ENCODE measurements at places on chromosomes 7 and 10.

DNA sequence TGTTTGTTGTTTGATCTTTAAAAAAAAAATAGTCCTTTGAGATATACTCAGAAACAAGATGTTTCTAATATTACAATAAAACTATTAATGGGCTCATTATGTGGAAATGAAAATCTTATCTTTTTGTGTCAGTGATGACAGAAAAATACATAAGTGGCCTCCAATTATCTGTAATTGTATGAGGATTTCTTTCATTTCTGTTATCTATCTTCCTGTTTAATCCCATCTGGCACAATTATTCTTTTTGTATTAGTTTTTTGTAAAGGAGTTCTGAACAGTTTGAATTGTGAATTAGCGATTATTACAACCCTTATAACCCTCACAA, 270.8 kb downstream of the BBS9 start:
- DNase-seq: no peak

DNA sequence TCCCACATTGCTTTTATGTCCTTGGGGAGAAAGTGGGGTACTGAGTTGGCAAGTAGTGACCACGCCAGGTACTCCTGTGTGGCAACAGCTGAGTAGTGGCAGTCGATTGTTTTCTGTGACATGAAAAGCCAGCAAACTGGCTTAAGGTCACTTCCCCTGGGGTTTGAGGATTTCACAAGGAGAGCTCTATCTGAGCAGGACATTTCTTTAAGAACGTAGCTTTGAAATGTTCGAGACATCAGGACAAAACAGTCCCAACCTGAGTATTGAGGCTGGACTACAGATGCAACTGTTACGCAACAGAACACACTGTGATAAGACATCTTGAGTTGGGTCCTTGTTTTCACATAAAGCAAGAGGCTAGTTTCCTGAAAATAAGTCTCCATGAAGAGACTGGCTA, 146.7 kb upstream of the KLF14 start:
- DNase-seq: no peak

DNA sequence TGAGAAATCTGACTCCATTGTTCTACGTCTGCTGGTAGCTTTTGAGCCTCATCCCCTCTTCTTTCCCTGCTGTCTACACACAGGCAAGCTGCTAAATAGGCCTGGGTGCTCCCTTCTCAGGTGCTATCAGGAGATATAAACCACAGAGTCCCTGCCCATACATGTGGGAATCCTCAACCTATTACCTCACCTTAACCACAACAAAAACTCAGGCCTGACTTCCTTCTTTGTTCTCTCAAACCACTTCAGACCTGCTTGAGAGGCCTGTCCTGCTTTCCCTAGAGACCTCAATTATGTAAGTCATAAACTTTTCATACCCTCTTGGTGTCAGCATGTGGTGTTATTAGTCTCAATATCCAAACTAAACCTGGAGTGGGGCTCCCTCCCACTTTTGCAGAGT, 75.0 kb upstream of the MAGI2 start:
- DNase-seq: no peak

DNA sequence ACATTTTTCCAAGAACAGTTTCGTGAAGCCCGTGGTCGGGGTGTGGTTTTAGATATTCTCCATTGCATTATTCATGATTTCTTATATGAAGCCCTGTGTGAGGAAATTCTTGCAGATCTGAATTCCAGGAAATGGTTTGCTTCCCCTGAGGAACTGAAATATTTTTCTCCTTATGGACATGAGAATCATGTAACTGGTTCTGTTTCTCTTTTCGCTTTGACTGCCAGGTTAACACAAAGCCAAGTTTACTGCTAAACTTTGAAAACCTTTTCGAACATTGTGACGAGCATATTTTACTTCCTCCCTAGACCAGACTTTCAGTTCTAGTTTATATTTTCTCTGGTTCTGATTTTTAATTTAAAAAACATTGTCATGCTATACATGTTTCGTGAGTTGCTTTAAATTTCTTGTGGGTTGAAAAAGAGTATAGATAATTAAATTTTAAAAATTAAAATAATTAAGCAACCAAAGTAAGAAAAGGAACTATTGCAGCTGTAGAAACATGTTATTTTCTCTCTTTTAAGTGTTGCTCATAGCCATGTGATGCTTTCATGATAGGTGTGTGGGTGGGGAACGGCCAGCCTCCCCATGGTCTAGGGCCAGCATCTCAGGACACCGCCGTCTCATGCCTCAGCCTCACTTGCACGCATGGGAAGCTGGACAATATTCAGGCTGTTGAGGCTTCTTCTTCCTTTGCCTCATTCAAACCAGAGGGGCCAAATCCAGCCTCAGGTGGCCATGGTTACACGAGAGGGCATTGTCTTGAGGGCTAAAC, 97.1 kb downstream of the CREB5 start:
- DNase-seq: no peak

DNA sequence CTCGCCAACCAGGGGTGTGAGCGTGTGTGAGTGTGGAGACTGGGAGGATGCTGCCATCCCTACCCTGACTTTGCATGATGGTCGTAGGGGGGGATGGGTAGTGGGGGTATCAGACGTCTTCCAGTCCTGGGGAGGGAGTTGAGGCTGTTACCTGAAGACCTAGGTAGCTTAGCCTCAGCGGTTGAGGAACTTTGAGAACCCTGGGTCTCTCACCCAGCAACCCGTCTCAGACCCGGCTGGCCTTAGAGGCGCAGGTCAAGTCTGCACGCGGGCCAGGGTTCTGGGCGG, 2.7 kb downstream of the SLC4A2 start:
- DNase-seq: no peak

- DNase-seq: no peak
Observed at GRCh38 chr7:108347616-108348015, 108.6 kb downstream of the NRCAM start.

DNA sequence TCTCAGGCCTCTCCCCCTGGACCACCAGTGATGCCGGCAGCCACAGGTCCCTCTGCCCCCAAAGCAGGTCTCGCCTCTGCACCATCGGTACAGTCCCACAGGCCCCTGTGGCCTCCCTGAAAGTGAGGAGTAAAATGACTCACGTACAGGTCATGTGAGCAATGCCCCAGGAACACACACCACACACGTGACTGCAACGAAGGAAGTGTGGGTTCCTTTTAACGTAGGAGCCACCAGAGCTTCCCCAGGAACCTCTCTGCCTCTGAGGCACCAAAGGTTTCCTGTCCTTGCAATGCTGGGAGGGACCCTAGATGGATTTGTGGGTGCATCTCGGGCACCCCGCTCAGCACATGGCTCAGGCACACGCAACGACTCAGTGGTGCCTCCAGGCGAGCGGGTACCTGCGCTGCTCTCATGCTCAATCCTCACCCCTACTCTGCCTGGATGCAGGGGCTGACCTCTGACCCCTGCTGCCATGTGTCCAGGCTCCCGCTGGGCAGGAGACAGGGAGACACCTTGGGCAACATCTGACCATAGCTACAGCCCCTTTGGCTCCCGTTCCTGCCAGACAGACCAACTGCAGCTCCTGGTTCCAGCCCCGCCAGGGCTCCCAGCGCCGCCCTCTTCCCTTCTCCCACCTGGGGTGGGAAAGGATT, 120.7 kb downstream of the PRKAG2 start:
- DNase-seq: peak; percentile 46

DNA sequence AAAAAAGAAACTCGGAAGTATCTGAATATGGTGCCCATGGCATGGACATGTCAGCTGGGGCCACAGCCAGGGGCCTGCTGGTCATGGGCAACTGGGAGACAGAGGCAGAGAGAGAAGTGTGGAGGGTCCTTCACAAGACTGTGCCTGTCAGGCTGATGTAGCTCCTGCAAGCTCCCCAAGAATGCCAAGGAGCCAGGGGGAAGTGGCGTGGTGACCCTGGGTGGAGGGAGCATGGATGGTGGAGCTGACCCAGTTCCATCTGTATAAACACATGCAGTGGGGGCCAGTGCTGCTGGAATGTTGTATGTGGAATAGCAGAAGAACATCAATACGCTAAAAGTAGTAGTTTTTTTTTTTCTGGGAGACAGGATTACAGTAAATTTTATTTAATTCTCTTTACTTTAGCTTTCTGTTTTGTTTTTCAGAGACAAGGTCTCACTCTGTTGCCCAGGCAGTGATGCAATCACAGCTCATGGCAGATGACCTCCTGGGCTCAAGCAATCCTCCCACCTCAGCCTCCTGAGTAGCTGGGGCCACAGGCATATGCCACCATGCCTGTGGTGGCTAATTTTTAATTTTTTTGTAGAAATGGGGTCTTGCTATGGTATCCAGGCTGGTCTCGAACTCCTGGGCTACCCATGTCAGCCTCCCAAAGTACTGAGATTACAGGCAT, 10.5 kb upstream of the ZMIZ2 start:
- DNase-seq: no peak

DNA sequence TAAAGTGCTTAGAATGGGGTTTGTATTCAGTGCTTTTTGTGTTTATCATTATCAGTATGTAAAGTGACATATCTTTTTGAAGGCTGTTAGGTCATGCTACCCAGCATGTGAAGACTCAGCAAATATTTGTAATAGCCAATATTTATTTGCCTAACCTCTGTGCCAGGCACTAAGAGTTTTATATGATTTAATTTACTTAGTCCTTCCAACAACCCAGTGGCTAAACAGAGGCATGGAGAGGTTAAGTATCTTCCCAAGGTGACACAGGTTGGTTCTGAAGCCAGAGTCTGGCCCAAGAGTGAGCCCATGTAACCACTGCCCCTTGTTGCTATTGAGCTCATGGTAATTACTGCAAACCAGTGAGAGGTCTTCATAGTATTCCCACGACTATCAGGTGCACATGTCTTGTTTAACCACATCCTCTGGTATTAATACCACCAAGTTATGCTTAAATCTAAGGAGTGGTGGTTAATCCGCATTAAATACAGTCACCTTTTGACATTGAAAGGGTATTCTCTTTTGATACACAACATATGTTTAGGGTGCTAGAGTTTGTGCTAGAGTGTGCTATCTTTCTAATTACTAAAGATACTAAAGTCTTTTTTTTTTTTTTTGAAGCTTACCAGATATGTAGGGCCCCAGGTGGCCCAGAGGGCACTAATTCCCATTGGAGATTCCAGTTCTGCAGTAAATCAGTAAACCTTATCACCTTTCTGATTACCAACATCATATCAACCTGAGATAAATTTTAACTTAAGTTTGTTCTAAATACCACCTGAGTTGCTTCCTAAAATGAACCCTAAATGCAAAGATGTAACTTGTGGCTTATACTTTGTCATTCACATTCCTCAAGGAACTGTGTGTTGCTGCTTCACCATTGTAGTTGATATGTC, 2.9 kb downstream of the ADD3 start:
- no peak for DNase-seq

GRCh38 chr10:30374353-30374752, 25.3 kb upstream of the MTPAP start:
- no peak for DNase-seq

DNA sequence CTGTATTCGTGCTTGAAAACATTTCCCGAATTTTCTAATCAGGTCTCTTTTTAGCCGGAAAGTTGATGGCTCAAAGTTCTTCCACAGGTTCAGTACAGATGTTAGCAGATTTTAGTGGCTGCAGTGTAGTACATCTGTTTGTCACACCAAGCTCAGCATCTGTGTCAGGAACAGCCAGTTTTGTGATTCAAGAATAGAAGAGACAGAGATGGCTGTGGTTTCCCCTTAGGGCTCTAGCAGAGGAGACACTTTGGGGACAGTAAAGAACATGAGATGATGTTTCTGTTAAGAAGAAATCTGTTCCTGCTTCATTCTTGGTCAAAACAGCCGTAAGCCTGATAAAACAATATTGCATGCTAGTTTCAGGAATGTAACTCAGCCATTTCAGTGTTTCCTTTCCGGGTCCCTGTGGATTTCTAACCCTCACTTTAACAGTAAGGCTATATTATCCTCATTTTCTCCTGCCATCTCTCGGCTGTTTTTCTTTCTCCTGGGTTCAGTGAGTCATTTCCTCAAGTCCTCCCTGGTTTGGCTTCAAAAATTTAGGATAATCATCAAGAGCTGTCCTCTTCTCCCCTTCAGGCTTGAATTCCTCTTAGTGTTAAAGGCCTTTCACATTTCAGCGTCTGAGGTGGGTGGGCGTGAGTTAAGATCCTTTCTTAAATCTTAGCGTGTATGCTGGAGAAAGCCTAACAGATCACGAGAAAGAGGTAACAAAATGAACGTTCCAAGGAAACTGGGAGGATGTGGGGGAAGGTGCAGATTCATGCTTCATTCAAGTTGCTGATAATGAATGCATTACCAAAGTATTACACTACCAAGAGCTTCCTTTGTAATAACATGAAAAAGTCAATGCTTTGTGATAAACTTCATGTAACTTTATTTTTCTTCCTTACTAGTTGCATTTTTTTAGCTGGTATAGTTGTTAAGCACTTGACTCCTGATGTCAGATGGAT, 37.1 kb upstream of the BICC1 start:
- DNase-seq: no peak

GRCh38 chr7:32218741-32219288, 148.6 kb upstream of the PDE1C start:
- DNase-seq: no peak

DNA sequence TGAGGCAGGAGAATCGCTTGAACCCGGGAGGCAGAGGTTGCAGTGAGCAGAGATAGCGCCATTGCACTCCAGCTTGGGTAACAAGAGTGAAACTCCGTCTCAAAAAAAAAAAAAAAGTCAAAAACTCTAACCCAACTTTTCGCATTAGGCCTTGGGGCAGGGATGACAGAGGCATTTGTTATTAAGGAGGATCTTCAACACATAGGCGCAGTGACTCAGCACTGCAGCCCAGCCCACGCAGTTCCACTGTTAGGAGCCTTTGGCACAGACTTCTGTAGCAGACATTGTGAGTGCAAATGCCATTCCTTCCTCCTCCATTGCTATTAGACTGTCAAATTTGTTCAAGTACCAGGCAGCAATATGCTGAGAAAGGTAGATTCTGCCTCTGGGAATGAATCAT, 43.1 kb upstream of the KLHL7 start:
- DNase-seq: no peak

DNA sequence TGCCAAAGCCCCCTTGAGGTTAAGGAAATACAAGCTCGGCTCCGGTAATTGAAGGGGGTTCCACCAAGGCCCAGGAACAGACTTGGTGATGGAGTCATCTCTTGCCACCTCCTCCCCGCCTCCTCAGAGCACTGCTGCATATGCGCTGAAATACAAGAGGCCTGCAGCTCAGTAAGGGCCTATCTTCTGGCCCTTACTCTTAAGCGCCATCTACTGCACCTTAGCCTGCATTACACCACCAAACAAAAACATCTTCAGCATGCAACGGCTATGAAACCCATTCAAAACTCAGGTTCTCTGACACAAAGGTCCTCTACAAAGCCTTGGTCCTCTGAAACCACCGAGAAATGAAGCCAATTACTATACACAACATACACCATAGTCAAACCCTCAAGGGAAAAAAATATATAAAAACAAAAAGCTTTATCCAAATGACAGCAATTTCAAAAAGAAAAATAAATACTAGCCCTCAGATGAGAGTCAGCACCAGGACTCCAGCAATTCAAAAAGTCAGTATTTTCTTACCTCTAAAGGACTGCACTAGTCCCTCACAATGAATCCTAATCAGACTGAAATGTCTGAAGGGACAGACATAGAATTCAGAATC, 176.8 kb upstream of the TBX20 start:
- no peak for DNase-seq

GRCh38 chr7:87212498-87212897, 7.0 kb downstream of the TMEM243 start:
- DNase-seq: no peak

Measured in T-helper 22 cell (primary cell).